BJ (cell line): ENCODE measurements at places on chromosomes 16 and 17. TPM values are rescaled to one million over a fixed set of nuclear protein-coding genes. Genes with fewer than 3 reads are reported as not detected.

TTLL6 gene
- polyA plus RNA-seq, result 0.02 TPM in 1 of 2 replicates, not detected in the other

KRT25 gene
- polyA plus RNA-seq, result not detected in 2 replicates

- no peak for DNase-seq
Observed at GRCh38 chr16:700684-701584, 4.7 kb downstream of the FBXL16 start.

GRCh38 chr17:51850201-51850600, 308.3 kb downstream of the CA10 start:
- no peak for DNase-seq

DNA sequence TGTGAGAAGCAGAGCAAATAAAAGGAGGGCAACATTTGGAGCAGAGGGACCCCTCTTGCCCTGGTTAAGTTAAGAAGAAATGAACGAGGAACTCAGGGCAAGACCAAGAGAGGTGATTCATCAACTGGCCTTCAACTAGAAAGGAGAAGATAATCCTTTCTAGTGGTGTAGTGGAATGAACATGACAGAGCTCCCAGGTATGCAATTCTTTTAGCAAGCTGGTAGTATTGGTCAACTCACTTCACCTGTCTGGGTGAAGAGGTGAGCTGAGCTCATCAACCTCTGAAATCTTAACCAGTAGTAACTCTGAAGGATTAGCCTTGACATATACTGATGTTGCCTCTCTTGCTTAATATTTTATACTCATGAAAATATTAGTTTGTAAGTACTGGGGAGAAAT, 1024.7 kb upstream of the GOT2 start:
- DNase-seq, result no peak

GRCh38 chr16:68257251-68257905, 6.9 kb upstream of the SLC7A6 start:
- DNase-seq, result no peak

GRCh38 chr16:53844804-53845203, 140.8 kb downstream of the FTO start:
- DNase-seq, result no peak

- DNase-seq, result no peak
Observed at GRCh38 chr17:73616873-73617404, 27.3 kb downstream of the SDK2 start.

DNA sequence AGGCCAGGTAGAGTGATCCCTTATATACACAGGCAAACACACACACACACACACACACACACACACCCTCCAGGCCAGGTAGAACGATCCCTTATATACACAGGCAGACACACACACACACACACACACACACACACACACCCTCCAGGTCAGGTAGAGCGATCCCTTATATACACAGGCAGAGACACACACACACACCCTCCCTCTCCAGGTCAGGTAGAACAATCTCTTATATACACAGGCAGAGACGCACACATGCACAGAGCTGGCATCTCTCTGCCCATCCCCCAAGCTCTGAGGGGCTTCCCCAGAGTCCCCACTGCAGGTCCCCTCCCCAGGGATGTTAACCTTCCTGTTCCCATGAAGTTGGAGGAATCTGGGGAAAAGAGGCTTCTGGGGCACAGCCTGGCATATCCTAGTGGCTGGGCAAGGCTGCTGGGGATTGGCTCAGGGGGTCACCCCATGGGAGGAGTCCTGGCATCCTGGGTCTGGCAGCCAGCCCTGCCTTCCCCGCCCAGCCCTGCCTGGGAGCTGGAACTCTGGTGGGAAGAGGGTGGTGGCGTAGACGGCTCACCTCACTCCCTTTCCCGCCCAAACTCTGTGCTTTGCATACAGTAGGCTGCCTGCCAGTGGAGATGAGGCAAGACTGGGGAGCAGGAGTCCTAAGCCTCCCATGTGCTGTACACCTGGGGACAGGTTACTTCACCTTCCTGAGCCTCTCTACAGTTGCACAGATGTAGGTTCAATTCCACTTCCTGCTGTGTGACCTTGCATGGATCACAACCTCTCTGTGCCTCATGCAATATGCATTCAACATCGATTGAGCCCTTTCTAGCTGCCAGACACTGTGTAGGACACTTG, 41.8 kb downstream of the TEKT5 start:
- DNase-seq, result no peak

DNA sequence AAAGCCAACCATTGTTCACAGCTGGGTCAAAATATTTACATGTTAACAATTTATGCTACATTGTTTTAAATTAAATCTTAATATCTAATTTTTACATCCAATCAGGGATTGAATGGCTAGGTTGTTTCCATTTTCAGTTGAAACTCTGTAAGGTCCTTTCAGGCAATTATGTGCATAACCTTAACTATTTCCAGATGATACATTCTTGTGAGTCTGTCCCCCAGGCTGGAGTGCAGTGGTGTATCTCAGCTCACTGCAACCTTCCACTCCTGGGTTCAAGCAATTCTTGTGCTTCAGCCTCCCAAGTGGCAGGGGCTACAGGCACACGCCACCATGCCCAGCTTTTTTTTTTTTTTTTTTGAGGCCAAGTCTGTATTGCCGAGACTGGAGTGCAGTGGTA, 10.4 kb downstream of the CDC42EP4 start:
- no peak for DNase-seq
